ENCODE measurements at places on chromosomes 12 and 14. TPM values are rescaled to one million over a fixed set of nuclear protein-coding genes. Genes with fewer than 3 reads are reported as not detected.

LRTM2 gene
- total RNA-seq: 0.07 TPM

GRCh38 chr14:37150414-37150813 lies 22.0 kb downstream of the SLC25A21 start:
- H3K27me3 ChIP-seq: no peaks in the 10 kb centered on the region
- peaks cover 3% of the 10 kb centered on the region for H3K4me1 ChIP-seq
- H3K36me3 ChIP-seq: no peaks in the 10 kb centered on the region
- DNase-seq: no peak
- H3K4me3 ChIP-seq: no peak overlapping the region

PTGER2 gene
- total RNA-seq: 0.57 TPM

- no peaks in the 10 kb centered on the region for H3K27me3 ChIP-seq
- peak; percentile 57 for DNase-seq
- H3K27ac ChIP-seq: peak overlapping the region; percentile 83
These were observed 214.9 kb downstream of the ZFP36L1 start for GRCh38 chr14:68577802-68578541.
